Renal cortical epithelial cell (primary cell): ENCODE measurements at places on chromosomes 4 and X. TPM values are rescaled to one million over a fixed set of nuclear protein-coding genes. Genes with fewer than 3 reads are reported as not detected.

- DNase-seq = peak; percentile 96
These were observed at the start of gene SHROOM3 for GRCh38 chr4:76434901-76435527. Gene SHROOM3 (plus strand): TSS chr4:76435229. CDS start chr4:76436053, 824 bp downstream.

TREX2 gene
- total RNA-seq = 0.50 TPM in 1 of 2 replicates, not detected in the other

- no peak for DNase-seq
These were observed 47.9 kb upstream of the RPA4 start for GRCh38 chrX:96835660-96836289.

DNA sequence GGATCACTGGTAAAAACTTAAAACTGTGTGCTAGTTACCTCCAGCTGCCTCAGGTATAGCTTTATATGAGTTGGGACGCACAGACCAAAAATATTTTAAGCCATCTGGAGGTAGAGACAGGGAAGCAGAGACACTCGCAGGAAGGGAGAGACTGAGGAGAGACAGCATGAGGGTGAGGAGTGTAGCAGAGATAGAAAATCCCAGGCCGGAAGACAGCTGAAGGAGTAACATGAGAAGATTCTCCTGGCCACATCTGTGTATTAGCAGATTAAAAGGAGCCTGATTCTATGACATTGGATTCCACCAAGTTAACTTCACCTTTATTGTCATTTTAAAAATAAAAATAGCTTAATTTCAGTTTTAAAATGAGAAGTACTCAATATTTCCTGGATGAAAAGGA, 84.3 kb downstream of the PDLIM5 start:
- no peak for DNase-seq

GRIA3 gene
- under 0.01 and 3.5 TPM in 2 replicates for total RNA-seq
